GM19239 (cell line): ENCODE measurements at places on chromosomes 7 and 10.

DNA sequence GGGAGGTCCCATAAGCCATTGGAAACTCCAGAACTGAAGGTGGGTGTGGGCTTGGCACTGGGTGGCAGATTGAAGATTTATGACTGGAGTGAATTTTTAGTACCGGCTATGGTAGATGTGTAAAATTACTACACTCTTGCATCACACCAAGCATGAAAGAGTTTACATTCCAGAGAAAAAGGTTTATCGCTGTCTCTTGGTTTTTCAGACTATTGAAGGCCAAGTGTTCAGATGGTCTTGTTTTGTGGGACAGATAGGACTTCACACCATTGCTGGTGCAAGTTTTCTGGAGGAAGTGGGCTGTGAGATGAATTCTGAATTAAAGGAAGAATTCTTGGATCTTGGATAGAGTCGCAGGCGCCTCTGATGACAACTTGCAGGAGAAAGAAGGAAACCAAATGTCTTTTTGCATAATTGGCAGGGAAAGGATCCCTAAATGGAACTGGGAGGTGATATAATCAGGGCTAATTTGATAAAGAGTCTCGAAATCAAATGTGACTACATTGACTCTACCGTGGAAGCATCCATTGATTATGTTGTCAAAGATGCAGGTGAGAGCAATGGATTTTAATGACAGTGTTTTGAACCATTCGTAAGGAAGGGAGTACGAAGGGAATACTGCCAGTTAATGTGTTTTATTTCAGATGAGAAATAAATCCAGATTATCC lies 14.2 kb upstream of the NMT2 start:
- no peak for DNase-seq

DNA sequence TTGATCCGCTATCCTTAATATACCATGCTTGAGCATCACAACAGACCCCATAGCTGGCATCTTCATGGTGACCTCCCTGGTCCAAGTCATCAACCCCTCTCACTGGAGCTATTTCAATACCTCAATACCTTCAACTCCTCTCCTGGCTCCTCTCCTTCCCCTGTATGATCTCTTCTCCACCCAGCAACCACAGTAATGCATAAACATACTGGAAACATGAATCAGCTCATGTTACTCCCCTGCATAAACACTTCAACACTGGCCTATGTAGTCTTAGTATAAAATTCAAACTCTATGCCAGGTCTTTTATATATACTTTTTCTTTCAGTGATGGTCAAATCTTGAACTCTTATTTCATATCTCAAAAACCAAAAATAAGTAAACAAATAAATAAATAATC lies 31.8 kb upstream of the TMEM273 start:
- no peak for DNase-seq

GRCh38 chr10:128852902-128853301 lies 614.1 kb upstream of the MGMT start:
- DNase-seq: no peak

GRCh38 chr7:158710651-158711102 lies 6.1 kb upstream of the NCAPG2 start:
- DNase-seq: no peak

DNA sequence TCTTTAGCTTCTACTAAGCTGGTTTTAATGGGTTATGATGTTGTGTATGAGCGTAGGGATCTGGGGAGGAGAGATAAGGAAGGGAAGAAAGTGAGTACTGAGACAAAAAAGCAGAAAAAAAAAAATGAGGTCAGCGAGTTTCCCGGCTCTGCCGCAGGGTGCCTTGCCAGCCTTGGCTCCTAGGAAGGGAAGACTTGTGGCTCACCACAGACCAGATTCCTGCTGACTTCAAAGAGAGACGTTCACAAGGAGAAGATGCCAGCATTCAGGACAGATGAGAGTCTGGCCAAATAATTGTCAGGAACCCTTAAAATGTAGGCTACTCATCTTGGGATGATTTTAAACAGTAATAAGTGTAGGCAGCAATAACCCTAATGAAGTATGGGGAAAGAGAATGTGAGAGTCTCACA lies 11.4 kb upstream of the FAS start:
- no peak for DNase-seq

GRCh38 chr7:155457544-155458110 lies 302 bp upstream of the EN2 start:
- no peak for DNase-seq
